ENCODE measurements at places on chromosomes 5 and 9.

DNA sequence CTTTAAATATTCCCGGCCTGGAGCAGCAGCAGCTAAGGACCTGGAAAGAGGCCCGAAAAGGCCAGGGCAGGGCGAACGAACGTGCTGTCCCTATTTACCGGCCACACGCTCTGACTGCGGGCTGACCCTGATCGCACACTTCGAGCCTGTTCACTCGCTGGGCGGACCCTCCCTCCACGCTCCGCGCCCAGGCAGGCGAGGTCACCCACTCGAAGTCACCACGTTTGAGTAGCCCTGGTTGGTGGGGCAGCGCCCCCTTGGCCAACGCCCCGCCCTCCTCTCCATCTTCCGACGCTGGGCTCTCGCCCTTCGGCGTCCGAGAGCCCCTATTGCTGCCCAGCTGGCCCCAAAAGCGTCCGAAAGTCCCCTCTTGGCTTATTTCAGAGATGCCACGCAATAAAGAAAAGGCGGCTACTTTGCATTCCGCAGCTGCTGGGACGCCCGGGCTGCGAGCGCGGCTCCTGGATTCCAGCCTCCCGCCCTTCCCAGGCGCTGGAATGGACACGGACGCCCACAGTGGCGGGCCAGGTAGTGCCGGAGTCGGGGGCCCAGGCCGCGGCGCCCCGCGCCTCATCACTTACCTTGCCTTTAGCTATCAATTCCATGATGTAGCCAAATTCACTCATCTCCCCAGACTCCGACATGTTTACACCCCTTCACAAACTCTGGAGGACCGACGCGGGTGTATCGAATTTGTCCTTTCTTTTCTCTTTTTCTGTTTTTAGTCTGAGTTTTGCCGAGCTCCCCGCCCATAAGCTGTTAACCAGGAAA lies 9.9 kb upstream of the TRIM36 start:
- no peak for DNase-seq

DNA sequence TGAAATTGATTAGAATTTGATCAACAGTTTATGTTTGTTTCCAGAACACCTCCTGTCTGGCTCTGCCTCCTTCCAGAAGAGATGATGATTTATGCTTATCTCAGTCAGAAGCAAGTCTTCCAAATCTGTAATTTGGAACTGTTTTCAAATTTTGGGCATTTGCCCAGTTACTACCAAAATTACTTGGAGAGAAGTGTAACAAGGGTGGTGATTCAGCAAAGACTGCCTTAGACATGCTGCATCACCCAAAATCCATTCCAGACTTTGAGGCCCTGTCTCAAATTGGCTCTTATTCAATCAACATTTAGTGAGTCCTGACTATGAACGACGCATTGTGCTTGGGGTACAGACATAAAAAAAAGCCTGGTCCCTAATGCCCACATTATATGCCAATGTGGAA lies 89.4 kb downstream of the SH3TC2 start:
- DNase-seq, result no peak

DNA sequence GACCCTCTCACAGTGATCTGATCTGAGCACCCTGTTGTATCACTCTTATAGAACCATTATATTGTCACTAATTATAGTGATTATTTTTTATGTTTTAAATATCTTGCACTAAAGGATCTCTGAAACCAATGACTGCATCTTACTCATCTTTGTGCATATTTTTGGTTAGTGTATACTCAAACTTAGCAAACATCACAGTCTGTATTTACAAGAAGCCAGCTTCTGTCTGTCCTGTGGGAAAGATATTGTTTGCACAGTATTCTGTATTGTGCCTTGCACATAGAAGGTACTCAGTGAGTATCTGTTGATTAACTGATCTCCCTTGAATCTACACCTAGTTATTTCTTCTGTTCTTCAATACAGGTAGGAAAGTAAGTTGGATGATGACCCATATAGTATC lies 131.5 kb downstream of the PAM start:
- DNase-seq, result no peak

- DNase-seq, result no peak
These were observed 256.9 kb upstream of the PCSK5 start for GRCh38 chr9:75633451-75634057.

DNA sequence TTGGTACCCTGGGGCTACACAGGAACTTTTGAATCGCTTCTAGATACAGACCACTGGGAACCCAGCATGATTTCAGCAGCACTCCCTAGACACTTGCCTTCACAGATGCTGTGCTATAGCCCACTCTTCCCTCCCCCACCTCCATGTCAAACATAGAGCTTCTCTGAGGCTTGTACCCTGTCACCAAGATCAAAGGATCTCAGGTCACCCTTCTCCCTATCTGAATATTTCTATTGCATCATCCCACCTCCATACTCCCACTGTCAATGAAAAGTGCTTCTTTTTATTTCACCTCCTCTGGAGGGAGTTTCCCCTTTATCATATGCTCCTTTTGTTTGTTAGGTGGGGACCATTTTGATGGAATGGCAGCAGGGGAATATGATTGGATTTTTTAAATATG lies 29.2 kb upstream of the PHF24 start:
- DNase-seq, result no peak

DNA sequence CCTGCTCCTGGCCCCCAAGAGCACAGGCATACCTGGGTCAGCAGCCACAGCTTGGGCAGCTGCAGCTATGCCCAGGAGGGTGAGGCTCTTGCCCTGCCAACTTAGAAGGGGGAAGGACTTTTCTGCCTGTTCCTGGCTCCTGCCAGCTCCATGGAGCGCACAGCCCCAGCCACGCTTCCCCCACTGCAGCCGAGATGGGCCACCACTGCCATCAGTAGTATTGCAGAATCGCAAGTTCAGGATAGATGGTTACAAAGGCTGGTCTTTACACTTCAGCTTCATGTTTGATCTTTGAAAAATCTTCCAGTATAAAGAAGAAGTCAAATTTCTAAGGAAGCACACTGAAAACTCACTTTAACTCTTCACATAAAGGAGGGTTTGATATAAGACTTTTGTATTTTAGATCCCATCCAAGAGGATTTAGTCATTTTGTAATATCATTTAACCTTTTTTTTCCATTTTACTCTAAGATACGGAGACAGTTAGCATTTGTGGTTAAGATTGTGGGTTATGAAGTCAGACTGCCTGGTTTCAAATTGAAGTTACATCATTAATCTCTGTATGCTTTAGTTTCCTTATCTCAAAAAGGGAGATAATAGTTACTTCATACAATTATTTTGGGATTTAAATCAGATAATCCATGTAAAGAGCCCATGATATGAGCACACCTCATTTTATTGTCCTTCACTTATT lies 81.8 kb downstream of the NLN start:
- no peak for DNase-seq

DNA sequence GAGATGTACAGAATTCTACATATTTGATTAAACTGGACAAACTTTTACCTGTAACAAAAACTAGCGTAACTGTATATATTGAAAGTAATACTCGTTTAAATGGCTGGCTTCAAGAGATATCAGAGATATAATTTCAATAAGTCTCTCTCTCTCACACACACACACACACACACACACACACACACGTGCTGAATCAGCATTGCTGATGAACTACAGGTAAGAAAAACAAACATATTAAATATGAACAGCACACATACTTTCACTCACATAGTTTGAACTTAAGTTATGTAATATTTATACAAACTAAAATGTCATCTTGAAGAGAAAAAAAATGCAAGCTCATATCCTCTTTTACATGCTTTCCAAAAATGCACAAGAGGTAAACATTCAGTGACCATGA lies 145.4 kb downstream of the BNC2 start:
- no peak for DNase-seq

DNA sequence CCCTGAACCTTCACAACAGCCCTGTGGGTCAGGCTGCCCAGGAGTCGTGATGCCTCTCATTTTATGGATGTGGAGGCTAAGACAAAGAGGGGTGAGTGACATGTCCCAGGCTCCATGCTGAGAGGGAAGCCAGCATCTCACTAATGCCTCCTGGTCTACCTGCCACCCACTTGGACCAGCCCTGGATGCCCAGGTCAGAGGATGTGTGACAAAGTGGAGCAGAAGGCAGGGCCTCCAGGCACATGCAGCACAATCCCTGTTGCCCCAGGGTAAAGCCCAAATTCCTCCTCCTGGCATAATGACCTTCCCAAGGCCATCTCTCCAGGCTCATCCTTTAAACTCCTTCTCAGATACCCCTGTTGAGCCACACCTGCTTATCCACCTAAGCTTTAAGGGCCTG lies 51.4 kb upstream of the XPA start:
- DNase-seq, result no peak

DNA sequence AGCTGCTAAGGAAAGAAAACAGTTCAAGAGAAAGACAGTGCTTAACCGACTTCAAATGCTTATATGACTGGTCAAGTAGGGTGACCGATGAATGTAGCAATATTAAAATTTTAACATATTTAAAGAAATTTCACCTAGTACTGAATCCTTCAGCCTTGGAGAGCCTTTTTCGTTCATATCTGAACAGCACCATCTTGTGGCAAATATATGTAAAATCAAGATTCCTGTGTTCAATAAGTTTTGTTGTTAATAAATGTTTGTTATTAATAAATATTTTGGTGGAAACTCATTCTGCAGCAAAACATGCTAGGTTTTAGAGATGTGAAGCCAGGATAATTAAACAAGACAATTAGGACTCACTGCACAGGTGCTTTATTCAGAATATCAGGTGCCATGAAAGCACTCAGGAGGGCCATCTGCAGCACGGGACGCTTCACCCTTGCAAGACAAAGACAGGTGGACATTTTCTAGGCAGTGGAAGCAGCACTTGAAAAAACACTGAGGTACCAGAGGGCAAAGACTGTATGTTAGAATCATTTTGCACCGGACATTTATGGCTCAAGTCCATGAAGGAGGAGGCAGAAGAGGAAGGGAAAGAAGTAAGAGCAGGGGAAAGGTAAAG lies 15.6 kb downstream of the TICAM2 start:
- DNase-seq, result no peak

GRCh38 chr9:81879501-81879916 lies 48.7 kb upstream of the SPATA31D4 start:
- DNase-seq, result no peak

DNA sequence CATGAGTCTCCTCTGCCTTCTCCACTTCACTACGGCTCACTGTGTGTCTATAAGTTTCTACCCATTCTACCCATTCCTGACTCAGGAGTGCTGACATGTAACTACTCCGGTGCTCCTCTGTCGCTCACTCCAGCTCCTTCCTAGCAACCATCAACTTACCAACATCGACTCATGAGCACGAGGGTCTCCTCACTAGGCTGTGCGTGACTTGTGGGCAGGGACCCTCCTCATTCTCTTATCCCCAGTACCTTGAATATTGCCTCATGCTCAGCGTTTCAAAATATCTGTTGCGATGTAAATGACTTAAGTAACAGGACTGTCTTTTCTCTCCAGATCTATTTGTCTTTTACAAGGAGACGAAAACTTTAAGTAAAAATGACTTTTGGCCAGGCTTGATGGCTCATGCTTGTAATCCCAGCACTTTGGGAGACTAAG lies 73.1 kb downstream of the BASP1 start:
- DNase-seq, result no peak

GRCh38 chr9:22238809-22239684 lies 207.6 kb upstream of the DMRTA1 start:
- DNase-seq, result no peak

DNA sequence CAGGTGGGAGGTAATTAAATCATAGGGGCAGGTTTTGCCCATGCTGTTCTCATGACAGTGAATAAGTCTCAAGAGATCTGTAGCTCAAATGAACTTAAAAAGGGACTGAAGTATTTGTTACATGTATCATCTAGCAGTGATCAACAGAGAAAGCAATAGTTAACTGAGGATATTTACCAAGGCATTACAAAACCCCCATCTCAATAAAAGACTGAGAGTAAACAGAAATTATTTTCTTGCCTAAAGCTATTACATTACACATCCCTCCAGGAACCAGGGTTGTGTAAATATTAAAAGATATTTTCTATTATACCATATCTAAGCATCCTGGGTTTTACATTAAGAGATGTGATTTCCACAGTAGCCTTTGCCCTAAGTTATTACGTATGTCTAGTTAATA lies 169.9 kb downstream of the CTNND2 start:
- no peak for DNase-seq

- no peak for DNase-seq
These were observed 109.1 kb downstream of the CDH10 start for GRCh38 chr5:24535646-24536045.

DNA sequence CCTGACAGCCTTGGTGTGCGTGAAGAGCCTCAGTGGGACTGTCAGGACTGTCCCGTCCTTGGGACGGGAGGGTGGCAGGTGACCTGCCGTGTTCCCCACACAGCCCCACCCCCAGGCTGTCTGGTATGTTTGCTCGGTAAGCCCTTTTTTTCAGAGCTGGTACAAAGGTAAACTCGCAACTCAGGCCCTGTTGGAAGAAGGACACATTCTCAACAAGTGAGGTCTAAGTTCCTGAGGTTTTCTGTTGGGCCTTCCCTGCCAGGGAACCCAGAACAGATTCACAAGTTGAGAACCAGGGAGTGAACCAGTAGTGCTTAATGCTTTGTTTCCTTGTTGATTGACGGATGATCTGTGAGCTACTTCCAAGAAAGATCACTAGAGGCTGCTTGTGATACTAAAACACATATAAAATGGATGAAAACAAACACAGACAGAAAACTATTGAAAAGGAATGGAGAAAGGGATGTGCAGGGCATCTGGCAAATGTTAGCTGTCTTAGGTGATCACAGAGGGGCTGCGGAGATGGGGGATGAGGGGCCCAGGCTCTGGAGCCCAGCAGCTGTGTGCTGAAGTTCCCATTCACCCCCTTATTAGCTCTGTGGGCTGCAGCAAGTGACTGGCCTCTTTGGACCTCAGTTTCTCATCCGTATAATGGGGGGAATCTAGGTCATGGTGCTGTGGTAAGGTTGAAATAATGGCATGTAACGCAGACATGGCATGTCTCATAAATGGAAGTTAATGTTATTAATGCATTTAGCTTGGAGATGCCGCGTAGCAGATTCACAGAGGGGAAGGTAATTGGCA lies 2.7 kb downstream of the NDST1 start:
- no peak for DNase-seq

DNA sequence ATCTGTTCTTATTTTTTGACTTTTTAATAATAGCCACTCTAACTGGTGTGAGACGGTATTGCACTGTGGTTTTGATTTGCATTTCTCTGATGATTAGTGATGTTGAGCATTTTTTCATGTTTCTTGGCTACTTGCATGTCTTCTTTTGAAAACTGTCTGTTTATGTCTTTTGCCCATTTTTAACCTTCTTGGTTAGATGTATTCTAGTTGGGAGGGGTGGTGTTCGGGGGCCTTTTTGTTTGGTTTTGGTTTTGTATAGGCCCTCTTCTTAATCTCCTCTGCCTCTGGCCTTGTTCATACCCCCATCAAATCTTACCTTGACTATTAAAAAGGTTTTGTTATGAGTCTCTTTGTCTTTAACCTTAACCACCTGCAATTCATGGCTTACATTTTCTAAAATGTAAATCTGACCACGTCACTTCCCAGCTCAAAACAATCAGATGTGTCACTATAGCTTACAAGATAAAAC lies 107.8 kb upstream of the NR4A3 start:
- no peak for DNase-seq

DNA sequence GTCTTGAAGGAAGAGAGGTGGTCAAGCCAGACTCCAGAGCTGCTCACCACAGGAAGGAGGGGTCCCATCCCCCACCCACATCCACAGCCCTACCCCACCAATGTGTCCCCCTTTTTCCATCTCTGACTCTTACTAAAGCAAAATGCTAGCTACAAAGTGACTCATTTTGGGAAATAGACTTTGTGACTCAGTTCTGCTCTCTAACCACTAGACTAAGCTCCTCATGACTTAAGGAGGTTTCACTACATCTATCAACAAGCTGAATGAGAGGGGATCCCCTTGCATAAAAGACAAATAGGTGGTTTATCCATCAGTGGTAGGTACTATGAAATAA lies 35.1 kb upstream of the ADRB2 start:
- no peak for DNase-seq

All from renal cortex interstitium (tissue), 15 donors.